Thoracic aorta (tissue), 2 donors: ENCODE measurements at places on chromosomes 2 and 18.

GRCh38 chr2:105278654-105279053, 37.1 kb downstream of the GPR45 start:
- H3K4me3 ChIP-seq = no peak overlapping the region
- no peak for DNase-seq

DNA sequence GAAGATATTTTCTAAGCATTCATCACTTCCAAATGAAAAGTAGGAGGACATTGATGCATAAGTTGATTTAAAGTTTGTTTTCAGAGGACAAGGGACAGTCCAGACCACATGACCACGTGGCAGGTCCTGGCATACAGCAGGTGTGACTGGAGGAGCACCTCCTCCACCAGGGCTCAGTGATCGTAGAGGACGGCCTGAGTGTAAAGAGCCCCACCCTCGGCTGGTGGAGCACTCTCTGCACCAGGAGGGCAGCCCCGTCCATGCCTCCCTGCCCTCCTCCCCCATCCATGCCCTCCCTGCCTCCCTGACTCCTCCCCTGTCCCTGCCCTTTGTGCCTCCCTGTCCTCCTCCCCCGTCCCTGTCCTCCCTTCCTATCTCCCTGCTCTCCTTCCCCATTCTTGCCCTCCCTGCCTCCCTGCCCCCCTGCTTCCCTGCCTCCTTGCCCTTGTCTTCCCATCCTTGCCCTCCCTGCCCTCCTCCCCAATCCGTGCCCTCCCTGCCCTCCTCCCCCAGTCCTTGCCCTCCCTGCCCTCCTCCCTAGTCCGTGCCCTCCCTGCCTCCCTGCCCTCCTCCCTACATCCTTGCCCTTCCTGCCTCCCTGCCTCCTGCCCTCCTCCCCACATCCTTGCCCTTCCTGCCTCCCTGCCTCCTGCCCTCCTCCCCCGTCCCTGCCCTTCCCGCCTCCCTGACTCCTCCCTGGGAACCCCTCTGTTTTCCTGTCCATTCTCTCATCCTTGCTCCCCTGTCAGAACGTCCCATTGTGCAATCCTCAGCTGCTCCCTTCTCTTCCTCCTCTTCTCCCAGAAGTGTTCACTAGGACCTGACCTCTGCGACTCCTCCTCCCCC, 47.9 kb downstream of the ANKMY1 start:
- peaks cover 7% of the 10 kb centered on the region for H3K36me3 ChIP-seq
- no peak overlapping the region for H3K4me3 ChIP-seq
- no peak overlapping the region for H3K27ac ChIP-seq
- DNase-seq = no peak
- no peaks in the 10 kb centered on the region for H3K4me1 ChIP-seq

DNA sequence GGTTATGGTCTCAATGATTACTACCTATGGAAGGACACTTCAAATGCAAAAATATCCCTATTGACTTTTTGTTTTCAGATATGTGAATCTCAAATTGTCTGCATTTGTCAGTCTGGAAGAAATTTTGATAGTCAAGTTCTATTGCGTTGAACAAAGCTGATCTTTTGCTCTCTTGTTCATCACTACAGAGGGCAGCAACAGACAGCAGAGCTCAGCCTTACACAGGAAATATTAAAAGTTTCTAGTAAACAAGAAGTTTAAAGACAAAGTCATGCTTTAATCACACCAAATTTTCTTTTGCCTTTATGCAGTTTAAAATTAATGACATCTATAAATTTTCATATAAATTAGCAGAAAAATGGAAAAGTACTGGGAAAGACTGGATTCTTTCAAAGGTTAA, 617.5 kb downstream of the NR4A2 start:
- H3K27me3 ChIP-seq = no peaks in the 10 kb centered on the region
- H3K27ac ChIP-seq = no peak overlapping the region
- DNase-seq = no peak
- no peaks in the 10 kb centered on the region for H3K4me1 ChIP-seq

DNA sequence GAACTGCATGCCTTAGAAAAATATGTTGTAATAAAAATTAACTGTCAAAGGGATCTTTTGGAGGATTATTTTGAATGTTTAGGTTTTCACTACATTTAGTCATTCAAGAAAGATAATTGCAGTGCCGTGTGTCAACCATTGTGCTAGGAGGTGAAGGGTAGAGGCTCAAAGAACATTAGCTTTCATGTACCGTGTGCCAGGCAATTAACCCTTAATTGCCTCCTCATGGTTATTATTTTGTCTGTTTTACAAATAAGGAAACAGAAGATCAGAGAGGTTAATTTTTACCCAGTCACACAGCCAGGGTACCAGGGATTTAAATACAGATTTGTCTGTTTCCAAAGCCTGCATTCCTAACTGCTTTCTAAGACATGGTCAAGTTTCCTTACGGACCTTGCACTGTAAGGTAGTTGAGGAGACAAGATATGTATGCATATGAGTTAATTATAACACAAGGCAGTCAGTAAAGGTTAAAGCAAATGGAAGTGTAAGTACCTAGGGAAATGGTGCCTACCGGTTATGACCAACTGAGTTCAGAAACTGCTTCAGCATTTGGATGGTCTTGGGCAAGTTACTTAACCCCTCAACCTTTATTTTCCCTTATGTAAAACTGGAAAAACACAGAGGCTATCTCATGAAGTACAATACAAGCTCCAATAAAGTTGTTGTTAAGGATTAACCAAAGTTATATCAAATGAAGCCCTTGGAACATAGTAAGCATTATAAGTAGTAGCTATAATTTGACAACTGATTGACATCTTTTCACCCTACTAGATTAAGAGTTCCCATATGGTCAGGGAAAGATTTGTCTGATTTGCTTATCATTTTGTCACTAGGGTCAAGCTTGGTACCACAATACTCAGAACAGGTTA, 434.9 kb downstream of the MBD2 start:
- no peaks in the 10 kb centered on the region for H3K4me1 ChIP-seq
- no peaks in the 10 kb centered on the region for H3K27me3 ChIP-seq
- H3K27ac ChIP-seq = no peak overlapping the region
- DNase-seq = no peak
- no peak overlapping the region for H3K4me3 ChIP-seq

DNA sequence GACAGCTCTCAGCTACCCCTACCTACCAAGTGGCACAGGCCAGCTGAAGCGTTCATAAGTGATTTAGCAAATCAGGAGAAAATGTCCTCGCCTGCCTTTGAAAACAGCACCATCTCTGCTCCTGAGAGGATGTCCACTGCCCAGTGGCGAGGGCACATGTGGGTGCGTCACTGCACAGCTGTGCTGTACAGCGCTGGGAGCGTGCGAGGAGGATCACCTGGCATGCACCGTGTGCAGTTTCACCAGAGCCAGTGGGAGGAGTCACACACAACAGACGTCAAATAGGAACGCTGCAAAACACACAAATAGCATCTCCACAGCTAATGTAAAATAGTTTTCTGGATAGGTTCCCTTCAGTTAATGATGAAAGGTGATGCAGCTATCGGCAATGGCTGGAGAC, 154.1 kb downstream of the HDAC4 start:
- no peaks in the 10 kb centered on the region for H3K36me3 ChIP-seq
- peaks cover 23% of the 10 kb centered on the region for H3K4me1 ChIP-seq
- no peak overlapping the region for H3K27ac ChIP-seq
- no peak overlapping the region for H3K4me3 ChIP-seq
- no peak for DNase-seq
- H3K27me3 ChIP-seq = no peaks in the 10 kb centered on the region

GRCh38 chr18:56511996-56512395, 126.4 kb downstream of the TXNL1 start:
- H3K4me3 ChIP-seq = no peak overlapping the region
- H3K36me3 ChIP-seq = no peaks in the 10 kb centered on the region
- H3K27me3 ChIP-seq = no peaks in the 10 kb centered on the region
- no peak overlapping the region for H3K27ac ChIP-seq

DNA sequence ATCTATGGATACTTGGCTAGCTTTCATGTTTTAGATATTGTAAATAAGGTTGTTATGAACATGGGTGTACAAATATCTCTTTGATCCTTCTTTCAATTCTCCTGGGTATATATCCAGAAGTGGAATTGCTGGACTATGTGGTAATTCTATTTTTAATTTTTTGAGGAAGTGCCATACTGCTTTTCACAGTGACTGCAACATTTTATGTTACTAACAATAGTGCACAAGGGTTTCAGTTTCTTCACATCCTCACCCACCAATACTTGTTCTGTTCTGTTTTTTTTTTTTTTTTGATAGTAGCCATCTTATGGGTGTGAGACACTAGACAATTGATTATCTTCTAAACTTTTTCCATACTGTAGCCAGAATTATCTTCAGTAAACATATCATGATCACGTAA, 17.3 kb upstream of the NEUROD1 start:
- DNase-seq = no peak
- H3K36me3 ChIP-seq = no peaks in the 10 kb centered on the region
- no peak overlapping the region for H3K27ac ChIP-seq
- no peaks in the 10 kb centered on the region for H3K27me3 ChIP-seq
- no peaks in the 10 kb centered on the region for H3K4me1 ChIP-seq

DNA sequence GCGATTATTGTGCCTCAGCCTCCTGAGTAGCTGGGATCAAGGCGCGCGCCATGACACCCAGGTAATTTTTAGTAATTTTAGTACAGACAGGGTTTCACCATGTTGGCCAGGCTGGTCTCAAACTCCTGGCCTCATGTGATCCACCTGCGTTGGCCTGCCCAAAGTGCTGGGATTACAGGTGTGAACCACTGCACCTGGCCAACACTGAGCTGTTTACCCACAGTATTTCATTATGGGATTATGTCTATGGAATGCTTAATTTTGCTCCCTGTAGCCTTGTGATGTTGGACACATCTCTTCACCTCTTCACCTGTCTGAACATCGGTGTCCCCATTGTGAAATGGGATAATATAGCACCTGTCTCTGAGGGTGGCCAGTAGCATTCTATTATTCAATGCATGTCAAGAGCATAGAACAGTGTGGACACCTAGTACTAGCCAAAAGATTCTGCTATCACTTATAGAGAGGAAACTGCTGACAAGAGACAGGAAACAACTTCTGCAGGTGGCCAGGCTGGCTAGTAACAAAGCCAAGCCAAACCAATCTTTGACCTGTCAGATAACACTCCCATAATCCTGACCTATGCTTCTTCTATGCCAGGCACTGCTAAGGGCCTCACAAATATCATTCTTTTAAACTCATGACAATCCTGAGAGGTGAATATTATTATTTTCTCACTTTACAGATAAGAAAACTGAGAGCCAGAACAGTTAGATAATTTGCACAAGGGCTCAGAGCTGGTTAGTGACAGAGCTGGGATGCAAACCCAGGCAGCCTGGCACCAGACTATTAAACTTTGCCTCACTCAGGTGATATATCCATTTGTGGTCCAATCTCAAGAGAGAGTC, 29.4 kb upstream of the REEP1 start:
- no peak for DNase-seq
- no peaks in the 10 kb centered on the region for H3K4me1 ChIP-seq
- no peak overlapping the region for H3K4me3 ChIP-seq
- no peaks in the 10 kb centered on the region for H3K27me3 ChIP-seq

DNA sequence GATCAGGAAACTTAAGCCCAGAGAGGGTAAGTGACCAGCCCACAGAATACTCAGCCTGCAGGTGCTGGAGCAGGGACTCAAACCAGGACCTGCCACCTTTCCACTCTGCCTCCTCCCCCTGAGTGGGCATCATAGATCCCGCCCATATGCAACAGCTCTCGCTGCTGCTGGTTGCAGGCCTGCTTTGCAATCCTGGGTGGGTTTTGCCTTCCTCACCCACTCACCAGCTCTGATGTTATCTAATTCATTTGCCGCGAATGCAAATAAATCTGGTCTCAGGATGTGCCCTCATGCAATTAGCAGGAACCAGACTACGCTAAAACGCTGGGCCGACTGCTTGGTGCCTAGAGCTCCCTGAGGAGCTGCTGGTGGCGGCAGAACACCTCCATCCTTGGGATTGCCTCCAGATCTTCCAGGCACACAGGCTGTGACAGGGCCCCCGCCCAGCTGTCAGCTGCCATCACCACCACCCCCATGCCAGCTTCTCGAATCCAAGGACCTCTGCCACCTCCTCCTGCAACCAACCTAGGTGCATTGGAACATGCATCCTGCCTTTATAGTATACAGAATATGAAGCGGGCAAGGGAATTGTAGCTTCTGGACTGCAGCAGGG, 28.8 kb downstream of the CNGA3 start:
- H3K36me3 ChIP-seq = no peaks in the 10 kb centered on the region
- no peak for DNase-seq
- H3K27me3 ChIP-seq = no peaks in the 10 kb centered on the region
- no peaks in the 10 kb centered on the region for H3K4me1 ChIP-seq

DNA sequence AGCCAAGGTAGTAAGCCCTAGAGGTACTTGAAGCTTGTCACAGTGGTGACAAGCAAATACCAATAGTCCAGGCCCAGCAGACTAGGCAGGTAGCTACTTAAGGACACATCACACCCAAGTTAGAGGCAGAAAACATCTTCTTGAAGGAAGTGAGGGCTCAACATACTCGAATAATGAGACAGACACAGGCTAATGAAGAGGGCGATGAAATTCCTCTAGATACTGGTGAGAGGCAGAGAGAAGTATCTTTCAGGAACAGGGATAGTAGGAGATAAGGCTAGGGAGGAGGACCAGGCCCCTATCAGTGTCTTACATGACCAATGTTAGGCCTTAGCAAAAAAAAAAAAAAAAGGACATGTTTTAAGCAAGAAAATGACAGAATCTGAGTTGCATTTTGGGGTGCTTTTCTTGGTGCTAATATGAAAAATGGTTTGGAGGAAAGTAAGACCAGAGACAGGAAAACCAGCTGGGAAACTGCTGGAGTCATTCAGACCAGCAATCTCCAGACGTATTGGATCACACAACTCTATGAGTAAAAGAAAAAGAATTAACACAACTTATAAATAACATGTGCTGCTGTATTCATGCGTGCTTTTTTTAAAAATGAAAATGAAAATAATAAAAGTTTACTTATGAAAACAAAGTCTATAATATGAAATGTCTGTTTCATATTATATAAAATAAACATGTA, 37.7 kb downstream of the COBLL1 start:
- H3K27me3 ChIP-seq = no peaks in the 10 kb centered on the region
- peaks cover 43% of the 10 kb centered on the region for H3K4me1 ChIP-seq
- H3K4me3 ChIP-seq = no peak overlapping the region
- DNase-seq = no peak
- H3K36me3 ChIP-seq = no peaks in the 10 kb centered on the region

GRCh38 chr2:68837164-68837860, 33.9 kb downstream of the BMP10 start:
- no peaks in the 10 kb centered on the region for H3K27me3 ChIP-seq
- H3K36me3 ChIP-seq = no peaks in the 10 kb centered on the region
- no peak for DNase-seq

GRCh38 chr2:238569507-238570195, 142.9 kb downstream of the ASB1 start:
- H3K4me3 ChIP-seq = no peak overlapping the region
- no peaks in the 10 kb centered on the region for H3K36me3 ChIP-seq
- H3K4me1 ChIP-seq = peaks cover 5% of the 10 kb centered on the region
- no peak for DNase-seq
- no peaks in the 10 kb centered on the region for H3K27me3 ChIP-seq
- H3K27ac ChIP-seq = no peak overlapping the region
